Activated T-cell treated with anti-CD3 and anti-CD28 coated beads for 4 hours (primary cell): ENCODE measurements at places on chromosomes 11 and 22.

DNA sequence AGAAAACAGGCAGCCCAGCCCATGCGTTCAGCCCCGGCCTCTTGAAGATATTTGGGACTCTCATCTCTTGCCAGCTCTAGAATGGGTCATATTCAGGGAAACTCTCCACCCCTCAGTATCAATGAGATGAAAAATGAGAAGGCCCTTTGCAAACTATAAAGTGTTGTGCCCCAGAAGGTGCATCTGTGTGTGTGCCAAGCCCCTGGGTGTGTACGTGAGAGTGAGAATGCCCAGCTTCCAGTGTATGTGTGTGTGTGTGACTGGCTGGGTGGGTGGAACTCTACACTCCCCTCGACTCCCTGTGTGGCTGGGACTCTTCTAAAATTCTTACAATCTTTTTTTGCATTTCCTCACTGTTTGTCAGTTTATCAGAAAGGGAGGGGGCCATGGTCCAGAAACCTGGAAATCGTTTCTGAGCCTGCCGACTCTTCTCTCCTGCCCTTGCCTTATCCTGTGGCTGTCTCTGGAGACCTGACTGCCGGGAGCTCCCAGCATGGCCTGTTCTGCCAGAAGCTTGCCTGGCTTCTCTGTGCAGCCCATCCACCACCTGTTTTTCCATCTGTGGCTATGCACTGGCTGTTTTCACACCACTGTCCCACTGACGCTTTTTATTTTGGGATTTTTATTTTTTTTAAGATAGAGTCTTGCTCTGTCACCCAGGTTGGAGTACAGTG, 1.2 kb downstream of the P2RY6 start:
- DNase-seq: no peak

DNA sequence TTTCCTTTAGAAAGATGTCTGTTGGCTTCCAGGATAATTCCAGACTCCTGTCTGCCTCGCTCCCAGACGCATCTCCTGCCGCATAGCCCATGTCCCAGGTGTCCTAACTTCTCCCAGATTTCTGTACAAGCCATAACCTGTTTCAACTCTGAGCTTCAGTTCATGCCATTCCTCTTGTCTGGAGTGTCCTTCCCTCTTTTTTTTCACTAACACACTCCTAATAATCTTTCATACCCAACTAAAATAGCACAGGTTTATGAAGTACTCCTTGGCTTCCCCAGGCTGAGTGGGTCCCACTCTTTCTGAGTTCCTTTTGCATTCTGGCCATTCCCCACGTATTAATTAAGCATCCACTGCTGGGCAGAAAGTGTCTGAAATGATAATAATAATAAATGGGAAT, 123.0 kb downstream of the LDLRAD3 start:
- no peak for DNase-seq

- DNase-seq: no peak
Observed at GRCh38 chr22:23581260-23581650, 1.2 kb upstream of the IGLL1 start.

- no peak for DNase-seq
Observed at GRCh38 chr11:3837793-3838192, 3.0 kb downstream of the RHOG start.
